ENCODE measurements at places on chromosomes 5 and 9. TPM values are rescaled to one million over a fixed set of nuclear protein-coding genes. Genes with fewer than 3 reads are reported as not detected.

DNA sequence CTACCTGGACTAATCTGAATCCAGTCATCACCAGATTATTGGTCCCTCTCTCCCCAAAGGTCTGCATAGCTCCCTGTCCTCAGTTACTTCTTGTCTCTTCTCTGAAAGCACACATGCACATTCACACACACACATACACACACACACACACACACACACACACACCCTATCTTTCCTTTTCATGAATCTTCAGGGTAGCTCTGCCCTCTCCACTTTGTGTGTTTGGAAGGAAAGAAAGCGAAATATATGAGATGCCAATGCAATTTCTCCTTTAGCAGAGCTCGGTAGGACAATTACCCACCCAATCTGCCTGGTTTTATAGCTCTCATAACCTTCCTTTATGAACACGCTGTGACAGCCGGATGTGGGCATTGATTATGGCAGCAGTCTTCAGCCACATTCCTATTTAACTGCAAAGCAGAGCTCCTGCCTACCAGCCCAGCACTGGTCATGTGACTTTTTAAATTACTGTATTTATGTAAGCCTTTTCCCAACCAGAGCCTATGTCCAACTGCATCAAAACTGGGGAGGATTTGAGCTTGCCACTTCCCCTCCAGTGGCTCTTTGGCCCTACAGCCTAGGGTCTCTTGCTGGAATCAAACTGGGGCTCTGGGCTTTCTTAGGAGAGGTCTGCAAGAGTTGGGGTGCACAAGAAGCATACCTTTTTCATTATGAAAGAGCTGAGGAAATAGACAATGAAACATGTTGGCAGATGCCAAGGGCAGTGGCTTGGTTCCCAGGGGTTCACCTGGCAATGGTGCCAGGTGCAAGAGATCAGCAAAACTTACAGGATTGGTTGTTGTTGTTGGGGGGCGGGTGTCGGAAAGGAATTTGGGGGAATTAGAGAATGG, 20.8 kb upstream of the MATR3 start:
- DNase-seq, result no peak

DNA sequence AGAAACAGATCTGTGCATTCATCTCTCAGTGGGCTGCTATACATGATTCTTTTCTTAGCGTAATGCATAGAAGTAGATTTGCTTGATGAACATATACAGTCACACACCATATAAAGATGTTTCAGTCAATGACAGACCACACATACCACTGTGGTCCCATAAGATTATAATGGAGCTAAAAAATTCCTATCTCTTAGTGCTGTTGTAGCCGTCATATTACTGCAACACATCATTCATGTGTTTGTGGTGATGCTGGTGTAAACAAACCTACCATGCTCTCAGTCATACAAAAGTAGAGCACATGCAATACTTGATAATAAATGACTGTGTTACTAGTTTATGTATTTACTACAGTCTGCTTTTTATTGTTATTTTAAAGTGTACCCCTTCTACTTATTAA, 214.3 kb downstream of the ARHGAP26 start:
- DNase-seq, result no peak

DNA sequence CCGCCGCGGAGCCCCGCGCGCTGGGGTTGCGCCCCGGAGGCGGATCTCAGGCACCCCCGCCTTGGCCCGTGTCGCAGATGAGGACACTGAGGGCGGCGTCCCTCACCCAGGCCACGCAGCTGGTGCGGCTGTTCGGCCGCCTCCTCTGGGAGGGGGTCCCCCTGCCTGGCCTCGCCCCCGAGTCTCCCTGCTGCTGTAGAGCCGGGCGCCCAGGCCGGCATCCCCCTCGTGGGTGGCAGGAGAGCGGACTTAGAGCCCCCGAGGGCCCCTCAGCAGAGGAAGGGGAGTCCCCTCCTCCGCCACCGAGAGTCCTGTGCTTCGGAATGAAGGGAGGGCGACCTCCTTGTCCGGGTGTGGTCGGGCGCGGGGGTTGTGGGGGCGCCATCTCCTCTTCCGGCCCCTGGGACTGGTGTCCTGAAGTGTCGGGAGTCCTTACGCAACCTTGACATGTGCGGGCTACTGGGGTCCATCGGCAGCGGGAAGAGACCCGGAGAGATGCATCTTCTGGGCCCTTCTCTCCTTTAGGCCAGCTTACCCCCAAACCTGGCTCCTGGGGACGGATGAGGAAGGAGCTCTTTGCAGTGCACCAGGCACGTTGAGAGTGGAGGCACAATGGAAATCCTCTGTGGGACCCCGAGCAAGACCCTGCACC, 11.7 kb upstream of the EXOSC2 start:
- no peak for DNase-seq

GRCh38 chr5:179991106-179991505, 80.5 kb downstream of the RNF130 start:
- DNase-seq, result no peak

ASPN gene
- total RNA-seq, result 4.0 TPM

DNA sequence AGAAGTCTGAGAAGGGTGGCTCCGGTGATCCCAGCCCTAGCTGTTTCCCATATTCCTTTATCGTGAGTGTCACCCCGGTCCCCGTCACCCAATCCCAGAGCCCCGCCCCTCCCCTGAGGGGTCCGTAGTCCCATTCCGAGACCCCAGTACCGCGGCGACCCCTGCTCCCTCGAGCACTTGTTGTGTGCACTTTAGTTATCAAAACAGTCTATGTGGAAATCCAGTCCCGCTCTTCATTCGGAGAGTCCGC, 223 bp downstream of the LRSAM1 start:
- DNase-seq, result no peak

GRCh38 chr5:32961059-32961415, 249.9 kb downstream of the NPR3 start:
- no peak for DNase-seq

TNFSF8 gene
- 4.6 TPM for total RNA-seq

DNA sequence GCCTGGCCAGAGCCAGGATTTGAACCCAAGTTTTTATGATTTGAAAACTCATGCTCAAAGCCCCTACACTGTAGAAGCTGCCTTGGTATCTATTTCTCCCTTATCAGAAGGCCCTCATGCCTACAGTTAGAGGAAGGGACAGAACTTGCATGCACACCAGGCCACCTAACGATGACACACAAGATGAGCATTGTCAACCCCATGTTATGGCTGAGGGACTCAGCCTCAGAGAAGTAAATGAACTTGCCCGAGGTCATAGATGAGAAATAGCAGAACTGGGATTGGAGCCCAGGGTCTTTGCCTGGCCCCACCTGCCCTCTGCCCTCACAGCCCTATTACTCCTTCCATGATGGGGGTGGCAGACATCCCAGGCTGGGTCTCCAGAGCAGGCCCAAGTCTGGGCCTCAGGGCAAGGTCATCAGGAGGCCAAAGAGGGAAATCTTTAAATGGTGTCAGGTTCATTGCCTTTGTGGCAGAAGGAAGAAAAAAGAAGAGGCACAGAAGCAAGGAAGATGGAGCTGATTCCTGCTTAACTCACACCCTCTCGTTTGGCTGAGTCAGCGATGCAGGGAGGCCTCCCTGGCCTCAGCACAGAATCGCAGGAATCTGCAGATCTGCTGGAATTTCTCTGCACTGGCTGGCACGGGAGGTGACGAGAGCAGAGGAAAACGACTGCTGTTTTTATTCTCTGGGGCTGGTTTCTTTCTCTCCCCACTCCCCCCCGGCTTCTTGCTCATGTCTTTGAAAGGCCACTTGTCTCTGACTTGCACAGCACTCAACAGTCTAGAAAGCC, 20.6 kb upstream of the CRB2 start:
- DNase-seq, result no peak

FOXD4 gene
- total RNA-seq, result 0.32 TPM

- no peak for DNase-seq
Observed at GRCh38 chr5:38783011-38783561, 62.7 kb upstream of the OSMR start.

- DNase-seq, result no peak
Observed at GRCh38 chr5:159017786-159018185, 81.9 kb downstream of the EBF1 start.

- no peak for DNase-seq
Observed at GRCh38 chr5:134813407-134813806, 32.4 kb upstream of the C5orf24 start.

DNA sequence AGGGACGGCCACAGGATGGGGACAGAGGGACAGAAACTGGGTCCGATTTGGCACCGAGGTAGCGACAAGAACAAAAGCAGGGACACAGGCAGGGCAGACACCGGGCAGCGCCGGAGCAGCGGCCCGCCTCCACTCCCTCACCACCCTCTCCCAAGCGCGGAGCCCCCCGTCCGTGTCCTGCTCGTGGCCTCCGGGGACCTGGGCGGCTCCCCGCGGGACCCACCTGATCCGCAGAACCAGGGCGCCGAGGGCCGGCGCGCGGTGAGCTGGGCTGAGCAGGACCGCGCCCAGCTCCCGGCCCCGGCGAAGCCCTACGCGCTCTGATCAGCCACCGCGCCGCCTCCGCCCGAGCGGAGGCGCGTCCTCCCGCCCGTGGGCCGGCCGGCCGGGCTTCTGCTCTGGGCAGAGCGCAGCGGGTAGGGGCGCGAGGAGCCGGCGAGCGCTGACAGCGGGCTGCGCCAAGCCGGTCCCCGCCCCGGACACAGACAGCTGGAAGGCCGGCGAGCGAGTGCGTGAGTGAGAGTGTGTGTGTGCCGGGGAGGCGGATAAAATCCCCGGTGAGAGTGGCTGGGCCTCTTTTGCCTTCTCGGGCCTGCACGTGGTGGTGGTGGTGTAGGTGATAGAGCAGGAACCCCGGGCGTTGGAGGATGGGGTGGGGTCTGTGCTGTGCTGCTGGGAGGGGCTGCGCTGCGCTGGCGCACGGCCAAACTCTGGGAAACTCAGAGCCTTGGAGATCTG, at the start of gene GGTA1:
Gene GGTA1 (minus strand): TSS at position 418 of the 738 bp plus-strand sequence. CDS start 31,922 bp downstream, outside the sequence.
- DNase-seq, result peak; percentile 91

MYMK gene
- total RNA-seq, result not detected

DNA sequence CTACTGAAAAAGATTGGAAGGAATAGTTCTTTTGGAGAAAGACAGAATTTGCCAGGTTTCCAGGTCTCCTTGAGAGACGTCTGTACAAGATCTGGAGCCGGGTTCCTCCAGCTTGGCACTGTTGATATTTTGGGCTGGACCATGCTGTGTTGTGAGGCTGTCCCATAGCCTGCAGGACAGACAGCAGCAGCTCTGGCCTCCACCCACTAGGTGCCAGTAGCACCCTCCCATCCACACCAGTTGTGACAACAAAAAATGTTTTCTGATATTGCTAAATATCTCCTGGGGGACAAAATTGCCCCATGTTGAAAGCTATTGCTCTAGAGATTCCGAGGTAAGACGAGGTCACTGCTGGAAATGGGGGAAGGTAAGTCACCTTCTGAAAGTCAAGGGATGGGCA, 287.7 kb upstream of the DAP start:
- no peak for DNase-seq

- DNase-seq, result no peak
Observed at GRCh38 chr5:163094492-163095180, 342.8 kb upstream of the CCNG1 start.

GRCh38 chr5:5217371-5217770, 77.2 kb downstream of the ADAMTS16 start:
- DNase-seq, result no peak

DNA sequence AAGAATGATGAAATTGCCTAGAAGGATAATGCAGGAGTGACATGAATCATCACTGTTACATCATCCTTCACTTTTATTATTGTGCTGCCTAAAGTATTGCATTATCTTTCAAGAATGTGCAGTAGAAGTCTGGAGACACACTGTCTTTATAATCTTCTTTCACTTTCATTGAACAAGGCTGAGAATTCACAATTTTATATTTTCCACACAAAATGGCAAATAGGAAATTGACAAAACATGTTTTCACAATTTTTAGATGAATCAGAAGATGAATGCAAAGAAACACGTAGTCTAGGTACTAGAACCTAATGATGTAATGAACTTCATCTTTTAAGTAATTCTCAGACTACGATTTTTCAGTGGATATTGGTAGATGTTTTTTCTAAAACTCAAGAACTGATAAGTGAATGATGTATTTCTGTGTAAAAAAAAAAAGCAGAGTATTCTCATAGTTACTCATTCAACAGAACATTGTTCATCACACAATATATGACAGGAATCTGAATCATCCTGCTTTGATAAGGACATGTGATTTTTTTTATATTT, 131.5 kb upstream of the GRHPR start:
- no peak for DNase-seq

DNA sequence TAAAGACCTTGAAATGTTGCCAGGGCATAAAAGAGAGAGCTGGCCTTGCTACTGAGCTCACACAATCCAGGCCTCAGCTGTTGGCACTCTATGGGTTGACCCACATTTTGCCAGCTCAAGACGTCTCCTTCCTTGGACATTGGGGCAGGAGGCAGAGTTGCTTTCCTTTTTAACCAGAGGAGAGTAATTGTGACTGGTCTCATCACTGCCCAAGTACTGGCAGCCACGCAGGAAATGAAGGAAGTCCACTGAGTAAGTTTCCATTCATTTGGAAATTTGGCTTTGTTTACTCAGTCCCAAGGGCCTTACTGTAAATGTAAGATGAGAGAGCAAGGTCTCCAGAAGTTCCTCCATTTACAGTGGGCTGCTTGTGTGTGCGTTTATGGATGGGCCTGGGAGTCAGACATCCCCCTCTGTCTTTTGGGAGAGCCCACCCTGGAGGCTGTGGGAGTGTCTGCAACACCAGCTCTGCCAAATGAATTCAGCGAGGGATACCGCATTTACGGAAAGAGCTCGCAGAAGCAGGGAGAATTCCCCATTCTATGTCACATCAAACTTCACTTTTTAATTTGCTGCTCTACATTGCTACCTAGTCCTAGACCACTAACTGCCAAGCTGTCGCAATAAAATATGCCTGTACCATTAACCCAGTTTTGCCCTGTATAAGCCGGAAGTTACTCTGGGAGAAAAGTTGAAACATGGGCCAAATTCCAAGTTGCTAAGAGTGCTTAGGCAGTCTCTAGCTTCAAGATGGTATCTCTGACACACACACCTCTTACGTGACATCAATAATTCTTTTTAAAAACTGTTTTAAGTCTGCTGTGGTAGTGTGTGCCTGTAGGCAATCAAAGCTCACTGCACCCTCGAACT, 24.5 kb upstream of the PDZD2 start:
- no peak for DNase-seq

BAAT gene
- total RNA-seq, result not detected

DNA sequence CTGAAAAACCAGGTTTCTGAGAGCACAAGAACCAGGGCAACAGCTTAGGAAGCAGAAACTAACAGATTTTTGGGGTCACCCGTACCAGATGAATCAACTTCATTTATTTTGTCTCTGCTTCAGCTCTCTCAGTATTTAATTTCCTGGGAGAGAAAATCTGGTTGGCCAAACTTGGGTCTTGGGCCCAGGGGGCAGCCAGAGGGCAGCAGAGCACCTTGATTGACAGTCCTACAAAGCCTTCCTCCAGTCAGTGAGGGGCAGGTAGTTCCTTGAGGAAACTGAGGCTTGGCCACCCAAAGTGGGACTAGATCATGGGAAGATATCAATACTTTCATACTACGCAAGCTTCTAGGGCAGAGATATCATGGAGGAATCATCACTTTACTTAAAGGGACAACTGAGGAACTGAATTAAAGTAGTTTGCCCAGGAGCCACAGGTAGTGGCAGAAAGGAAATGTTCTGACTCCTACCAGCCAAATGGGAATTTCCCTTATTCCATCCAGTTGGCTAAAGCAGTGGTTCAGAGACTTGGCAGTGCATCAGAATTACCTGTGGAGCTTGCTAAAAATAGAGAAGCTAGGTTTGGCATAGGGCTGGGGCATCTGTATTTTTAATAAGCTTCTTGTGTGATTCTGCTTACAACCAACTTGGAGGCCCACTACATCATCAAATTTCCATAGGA, 21.5 kb upstream of the ARHGAP26 start:
- no peak for DNase-seq

Measured in mesenteric fat pad (tissue), 1 donor.